ENCODE measurements at places on chromosomes 7 and 10.

DNA sequence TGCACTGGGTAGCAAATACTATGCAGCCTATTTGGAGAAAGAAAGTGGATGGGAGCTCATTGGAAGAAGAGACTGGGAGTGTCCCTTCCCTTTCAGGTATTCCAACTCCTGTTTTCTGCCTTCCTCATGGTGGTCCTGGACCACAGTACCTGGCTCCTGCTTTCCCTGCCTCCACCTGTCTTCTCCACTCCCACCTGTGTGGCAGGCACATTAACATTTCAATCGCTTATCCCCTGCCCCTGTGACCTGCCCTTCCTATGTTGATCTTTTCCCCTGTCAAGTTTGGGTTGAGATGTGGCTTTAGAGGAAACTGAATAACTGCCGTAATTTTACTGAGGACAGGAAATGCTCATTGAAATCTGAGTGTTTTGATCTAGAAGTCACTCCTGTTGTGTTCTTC, 415.8 kb upstream of the PODXL start:
- DNase-seq: no peak

DNA sequence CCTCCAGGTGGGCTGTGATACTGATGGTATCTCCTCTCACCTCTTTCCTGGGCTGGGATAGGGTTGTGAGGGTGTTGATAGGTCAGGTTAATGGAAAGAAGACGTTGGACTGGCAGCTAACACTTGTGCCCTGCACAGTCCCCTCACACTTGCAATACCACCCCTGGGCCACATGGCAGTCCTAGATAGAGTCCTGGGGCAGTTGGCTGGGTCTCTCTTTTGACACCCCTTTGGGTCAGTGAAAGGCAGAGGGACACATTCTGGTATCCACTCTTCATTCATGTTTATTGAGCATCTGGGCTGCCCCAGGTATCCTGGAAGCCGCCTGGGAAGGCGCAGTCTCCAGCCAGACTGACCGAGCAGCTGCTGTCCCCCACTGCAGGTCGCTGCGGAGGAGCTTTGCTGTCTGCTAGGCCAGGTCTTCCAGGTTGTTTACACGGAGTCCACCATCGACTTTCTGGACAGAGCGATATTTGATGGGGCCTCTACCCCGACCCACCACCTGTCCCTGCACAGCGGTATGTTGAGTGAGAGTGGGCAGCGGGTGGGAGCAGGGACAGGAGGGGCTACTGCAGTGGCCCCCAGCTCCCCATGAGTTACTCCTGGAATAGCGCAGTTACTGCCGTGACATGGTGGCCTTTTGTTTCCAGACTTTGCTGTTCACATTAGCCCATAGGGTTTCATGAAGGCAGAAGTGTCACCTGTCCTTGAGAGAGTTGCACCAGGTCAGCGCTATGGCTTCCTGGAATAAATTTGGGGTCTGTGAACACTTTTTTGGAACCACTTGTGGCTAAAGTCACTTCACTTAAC, 19.1 kb downstream of the NACAD start:
- DNase-seq: no peak

DNA sequence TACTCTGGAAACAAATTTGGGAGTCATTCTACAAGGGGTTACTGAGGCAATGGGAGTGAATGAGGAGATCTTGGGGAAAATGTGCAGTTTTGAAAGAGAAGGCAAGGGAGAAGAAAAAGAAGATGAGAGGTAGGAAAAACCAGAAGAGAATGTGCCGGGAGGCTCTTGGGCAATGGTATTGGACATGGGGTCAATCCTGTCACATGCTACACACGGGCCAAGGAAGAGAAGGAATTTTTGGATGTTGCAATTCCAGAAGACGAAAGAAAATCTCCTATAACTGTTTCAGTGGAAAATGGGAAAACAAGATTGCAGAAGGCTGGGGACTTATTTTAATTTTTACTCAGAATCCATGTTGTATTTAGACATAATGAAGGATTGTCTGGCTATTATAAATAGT, 615.0 kb downstream of the PHTF2 start:
- no peak for DNase-seq

DNA sequence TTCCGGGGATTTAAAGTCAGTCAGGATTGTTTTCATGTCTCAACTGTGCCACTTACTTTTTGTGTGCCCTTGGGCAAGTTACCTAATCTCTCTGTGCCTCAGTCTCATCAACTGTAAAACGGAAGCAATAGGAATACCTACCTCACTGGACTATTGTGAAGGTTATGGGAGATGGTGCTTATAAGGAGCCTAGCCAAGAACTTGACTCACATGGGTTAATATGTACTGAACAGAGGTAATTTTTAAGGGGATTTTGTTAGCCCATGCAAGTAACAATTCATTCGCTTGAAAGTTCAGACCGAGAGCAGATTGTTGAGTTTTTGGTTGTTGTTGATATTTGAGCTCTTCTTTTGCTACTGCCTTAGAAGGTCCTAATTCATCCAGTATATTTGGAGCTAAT, 202.9 kb downstream of the ZNF365 start:
- no peak for DNase-seq

GRCh38 chr7:1141651-1142050, 18.3 kb downstream of the ZFAND2A start:
- no peak for DNase-seq

DNA sequence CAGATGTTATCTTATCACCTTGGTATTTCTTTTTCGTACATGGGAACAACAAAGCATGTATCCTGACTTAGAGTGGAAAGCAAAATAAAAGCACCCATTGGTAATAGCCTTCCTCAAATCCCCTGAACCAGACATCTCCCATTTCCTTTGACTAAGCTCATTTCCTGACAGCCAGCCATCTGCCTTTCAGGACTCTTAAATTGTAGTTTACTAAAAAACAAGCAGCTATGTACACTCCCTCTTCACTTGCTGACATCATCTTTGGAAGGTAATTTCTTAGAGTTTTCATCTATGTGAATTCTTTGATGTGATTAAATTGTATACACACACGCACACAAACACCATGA, 40.7 kb downstream of the ARL4A start:
- DNase-seq: no peak

DNA sequence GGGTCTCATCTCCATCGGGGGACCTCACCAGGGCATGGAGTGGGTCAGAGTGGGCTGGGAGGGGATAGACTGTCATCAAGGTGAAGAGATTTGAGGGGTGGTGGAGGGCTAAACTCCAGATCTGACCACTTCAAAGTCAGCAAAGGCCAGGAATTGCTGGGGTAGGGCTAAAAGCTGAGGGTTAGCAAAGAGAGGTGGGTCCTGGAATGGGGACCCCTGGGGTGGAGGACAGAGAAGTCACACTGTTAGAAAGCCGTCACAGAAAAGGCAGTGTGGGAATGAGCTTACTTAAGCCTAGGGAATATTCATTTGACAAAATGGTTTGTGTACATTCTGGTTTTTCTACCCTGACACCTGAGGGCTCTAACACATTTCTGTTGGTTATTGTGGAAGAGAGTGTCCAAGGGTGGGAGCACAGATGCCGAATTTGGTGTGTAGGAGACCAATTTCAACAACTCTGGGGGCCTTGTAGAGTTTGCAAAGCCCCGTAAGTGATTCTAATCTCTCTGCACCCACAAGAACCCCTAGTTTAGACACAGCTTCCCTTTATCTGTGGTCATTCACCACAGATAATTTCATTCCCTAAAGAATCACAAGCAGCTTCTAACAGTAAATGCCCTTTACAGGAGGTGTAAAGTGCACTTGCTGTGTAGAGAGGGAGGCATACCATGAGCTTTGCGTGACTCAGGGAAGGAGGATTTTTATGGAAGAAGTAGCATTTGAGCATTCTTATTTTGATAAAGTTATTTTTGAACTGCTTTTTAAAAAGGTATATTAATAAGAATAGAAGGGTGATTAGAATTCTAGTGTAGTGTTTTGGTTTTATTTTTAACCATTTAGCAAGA, 6.4 kb downstream of the FBH1 start:
- DNase-seq: no peak

Data from astrocyte of the hippocampus (primary cell).